ENCODE measurements at places on chromosomes 4 and X.

GRCh38 chrX:40380655-40381488 lies 199.9 kb upstream of the ATP6AP2 start:
- peak; percentile 77 for DNase-seq

- peak; percentile 70 for DNase-seq
These were observed 8.4 kb downstream of the HAND2 start for GRCh38 chr4:173521467-173522159.

DNA sequence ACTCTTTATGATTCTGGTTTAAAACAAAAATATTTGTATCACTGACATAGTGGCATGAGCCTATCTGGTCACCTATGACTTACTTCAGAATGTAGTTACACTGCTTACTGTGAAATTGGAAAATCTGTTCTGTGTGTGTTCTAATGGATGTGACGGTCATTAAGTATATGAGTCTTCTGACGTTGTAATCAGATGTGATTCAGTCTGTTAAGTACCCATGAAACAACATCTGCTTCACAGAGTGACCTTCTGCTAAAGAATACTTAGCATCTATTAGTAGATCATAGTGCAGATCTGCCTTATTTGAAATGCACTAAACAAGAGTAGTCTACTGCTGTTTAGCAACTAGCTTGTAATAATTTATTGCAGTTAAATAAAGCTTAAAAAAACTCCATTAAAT lies 317.1 kb downstream of the DCTD start:
- no peak for DNase-seq

DNA sequence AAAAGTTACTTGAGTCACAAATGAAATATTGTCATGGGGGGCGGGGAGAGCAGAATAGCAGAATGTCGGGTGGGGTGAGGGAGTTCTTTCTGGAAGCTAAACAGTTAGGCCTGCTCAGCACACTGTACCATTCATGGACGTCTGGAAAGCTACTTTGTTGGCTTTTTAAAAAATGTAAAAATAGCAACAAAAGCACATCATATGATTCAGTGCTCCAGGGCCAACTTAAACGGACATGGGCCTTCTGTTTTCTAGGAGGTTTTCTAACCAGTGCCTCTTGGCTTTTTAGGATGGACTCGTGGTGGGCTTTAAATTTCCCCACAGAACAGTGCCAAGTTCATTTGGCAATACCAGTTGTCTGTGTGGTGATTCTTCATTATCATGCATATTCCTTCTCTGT lies 57.4 kb upstream of the CLCN4 start:
- no peak for DNase-seq

GRCh38 chrX:51878056-51878455 lies 15.4 kb upstream of the MAGED1 start:
- no peak for DNase-seq

GRCh38 chrX:118221270-118221669 lies 104.7 kb upstream of the KLHL13 start:
- DNase-seq: no peak

DNA sequence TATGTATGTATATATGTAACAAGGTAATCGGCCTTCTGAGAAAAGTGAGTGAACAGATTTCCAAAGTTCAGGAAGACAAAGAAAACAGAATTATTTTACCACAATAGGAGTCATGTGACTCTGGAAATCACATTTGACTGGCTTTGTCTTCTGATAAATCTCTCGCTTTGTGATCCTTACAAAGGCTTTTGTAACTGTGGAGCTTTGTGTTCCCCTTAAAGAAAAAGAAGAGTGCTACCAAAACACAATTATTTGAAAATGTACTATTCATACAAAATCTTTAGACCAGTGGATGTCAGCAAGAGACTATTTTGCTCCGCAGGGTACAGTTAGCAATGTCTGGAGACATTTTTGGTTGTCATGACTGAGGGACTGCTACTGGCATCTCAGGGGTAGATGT lies 238.8 kb downstream of the LDB2 start:
- no peak for DNase-seq

- peak; percentile 70 for DNase-seq
These were observed 643 bp downstream of the SRP72 start for GRCh38 chr4:56468097-56468422.

DNA sequence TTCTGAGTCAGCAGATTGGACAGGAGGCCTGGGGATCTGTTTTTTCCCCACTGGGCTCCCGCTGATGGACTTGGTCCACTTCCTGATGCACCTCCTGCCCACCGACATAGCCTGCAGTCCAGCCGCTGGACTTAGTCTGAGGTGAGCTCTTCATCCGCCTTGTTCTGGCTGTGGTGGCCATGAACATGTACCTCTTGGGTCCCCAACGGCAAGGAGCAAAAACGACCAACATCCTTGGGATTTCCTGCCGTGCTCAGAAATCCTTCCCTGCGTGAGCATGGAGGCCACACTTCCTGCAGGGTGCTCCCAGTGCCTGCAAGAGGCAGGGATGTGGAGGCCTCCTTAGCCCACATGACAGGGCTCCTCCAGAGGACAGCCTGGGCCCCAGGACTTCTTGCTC lies 76.8 kb downstream of the CRMP1 start:
- DNase-seq: no peak

DNA sequence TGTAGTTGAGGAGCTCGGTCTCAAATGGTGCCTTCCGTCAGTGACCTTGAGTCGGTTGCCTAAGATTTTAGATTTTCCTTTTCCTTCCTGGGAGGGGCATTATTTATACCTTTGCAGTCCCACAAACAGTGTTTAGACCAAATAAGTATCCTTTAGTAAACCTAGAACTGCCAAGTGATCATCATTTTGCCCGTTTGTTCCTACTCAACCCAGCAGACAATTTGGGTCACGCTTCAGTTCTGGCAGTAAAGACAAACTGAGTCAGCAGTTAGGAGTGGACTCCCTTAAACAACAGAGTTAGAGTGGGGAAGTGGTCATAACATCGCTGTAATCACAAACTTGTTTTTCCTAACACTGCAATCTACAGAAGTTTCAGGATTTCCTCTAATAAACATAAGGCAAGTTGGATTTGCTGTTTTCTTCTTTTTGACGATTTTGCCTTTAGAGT lies 777 bp upstream of the WDFY3 start:
- DNase-seq: no peak

GRCh38 chrX:134443020-134443419 lies 16.9 kb upstream of the HPRT1 start:
- no peak for DNase-seq

GRCh38 chr4:86653237-86653865 lies 59.2 kb downstream of the PTPN13 start:
- peak; percentile 27 for DNase-seq

- DNase-seq: no peak
These were observed 735.9 kb upstream of the TENM3 start for GRCh38 chr4:181507180-181507835.

- DNase-seq: no peak
These were observed 196.5 kb upstream of the SLC7A11 start for GRCh38 chr4:138438608-138439007.

DNA sequence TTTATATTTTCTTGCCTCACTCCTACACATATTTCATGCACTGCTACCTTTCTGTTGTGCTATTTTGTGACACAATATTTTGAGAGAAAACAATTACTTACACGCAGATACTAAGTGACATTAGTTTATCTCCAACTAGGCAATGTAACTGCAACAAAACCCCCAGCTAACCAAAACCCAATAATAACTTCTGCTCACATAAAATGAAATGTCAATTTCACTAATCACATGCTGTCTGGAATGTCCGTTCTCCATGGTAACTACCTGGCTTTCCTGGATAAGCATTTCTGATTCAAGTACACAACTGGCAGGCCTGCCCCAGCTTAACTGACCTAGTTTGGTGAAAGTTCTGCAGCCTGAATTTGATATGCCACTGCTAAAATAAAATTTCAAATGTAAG lies 313.5 kb downstream of the TMA16 start:
- DNase-seq: no peak

- peak; percentile 86 for DNase-seq
These were observed 419 bp downstream of the ADD1 start for GRCh38 chr4:2843941-2844584.

DNA sequence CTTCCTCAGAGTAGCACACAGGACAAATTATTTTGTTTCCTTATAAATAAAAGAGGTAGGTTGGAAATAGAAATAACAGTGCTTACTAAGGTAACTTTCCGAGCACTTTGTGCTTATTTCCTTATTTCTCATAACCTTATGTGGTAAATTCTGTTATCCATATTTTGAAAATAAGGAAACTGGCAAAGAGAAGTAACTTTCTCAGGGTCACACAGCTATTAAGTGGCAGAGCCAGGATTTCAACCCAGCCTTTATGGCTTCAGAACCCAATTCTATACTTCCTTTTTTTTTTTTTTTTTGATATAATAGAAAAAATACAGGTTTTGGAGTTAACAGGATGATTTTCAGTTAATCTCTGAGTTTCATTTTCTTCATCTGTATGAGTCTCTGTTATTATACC lies 3.3 kb downstream of the UTP3 start:
- no peak for DNase-seq

GRCh38 chrX:30950391-30950790 lies 61.3 kb upstream of the TAB3 start:
- DNase-seq: no peak

DNA sequence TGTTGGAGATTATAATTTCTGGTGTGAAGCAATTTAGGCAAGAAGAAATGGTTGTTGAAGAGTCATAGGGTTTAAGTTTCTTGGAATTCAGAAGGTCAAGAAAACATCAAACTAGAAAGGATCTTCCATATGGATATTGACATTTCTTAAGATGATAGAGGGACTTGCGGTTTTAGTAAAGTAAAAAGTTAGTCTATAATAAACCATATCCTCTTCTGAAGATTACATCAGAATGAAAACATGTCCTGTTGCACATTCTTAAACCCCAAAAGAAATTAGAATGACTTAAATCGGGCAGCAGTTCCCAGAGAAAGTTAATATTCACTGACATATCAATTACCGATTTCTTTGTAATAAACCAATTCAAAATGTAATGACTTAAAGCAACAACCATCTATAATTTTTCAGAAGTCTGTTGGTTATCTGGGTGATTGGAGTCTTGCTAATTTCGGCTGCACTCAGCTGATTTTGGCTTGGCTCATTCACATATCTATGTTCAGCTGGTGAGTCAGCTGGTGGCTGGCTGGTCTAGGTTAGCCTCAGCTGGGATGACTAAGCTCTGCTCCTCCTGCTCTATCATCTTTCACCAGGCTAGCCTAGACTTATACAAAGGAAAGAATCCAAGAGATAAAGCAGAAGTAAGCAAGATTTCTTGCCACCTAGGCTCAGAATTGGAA lies 24.4 kb upstream of the DYNLT3 start:
- no peak for DNase-seq

GRCh38 chrX:70254909-70255308 lies 5.1 kb downstream of the P2RY4 start:
- DNase-seq: no peak

GRCh38 chr4:101201421-101201820 lies 145.9 kb downstream of the PPP3CA start:
- no peak for DNase-seq

GRCh38 chrX:40853004-40853815 lies 117.9 kb upstream of the MED14 start:
- peak; percentile 34 for DNase-seq

- DNase-seq: no peak
These were observed 12.3 kb upstream of the IL21 start for GRCh38 chr4:122633211-122633610.

- peak; percentile 51 for DNase-seq
These were observed 2.0 kb downstream of the TMEM255A start for GRCh38 chrX:120308959-120309872.

GRCh38 chr4:108512615-108513505 lies 107.5 kb upstream of the RPL34 start:
- peak; percentile 56 for DNase-seq

DNA sequence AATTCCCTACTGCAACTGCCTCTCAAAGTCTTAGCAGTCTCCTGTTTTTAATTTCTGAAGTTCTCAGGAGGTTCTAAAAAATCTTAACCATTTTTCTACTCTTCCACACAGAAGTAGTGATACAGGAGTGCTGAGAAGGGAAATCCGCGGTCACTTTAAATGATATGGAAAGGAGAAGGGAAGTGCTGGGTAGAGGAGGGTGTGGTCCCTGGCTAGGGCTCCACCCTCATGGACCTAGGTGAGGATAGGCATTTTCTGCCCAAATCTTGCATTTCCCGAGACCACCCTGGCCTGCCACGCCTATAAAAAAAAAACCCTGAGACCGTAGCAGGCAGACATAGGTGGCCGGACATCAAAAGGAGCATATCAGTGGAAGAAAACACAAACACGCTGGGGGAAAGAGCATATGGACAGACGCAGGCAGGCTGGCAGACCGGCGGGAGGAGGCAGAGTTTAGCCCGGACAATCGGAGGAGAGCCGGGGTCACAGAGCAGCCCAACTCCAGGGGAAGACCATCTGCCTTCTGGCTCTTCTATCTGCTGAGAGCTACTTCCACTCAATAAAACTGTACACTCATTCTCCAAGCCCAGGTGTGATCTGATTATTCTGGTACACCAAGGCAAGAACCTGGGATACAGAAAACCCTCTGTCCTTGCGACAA lies 85.7 kb downstream of the POU3F4 start:
- DNase-seq: no peak

GRCh38 chrX:49760290-49760890 lies 64.6 kb upstream of the PAGE1 start:
- DNase-seq: no peak

- DNase-seq: peak; percentile 11
These were observed 455.7 kb upstream of the FAT1 start for GRCh38 chr4:187179086-187180058.

DNA sequence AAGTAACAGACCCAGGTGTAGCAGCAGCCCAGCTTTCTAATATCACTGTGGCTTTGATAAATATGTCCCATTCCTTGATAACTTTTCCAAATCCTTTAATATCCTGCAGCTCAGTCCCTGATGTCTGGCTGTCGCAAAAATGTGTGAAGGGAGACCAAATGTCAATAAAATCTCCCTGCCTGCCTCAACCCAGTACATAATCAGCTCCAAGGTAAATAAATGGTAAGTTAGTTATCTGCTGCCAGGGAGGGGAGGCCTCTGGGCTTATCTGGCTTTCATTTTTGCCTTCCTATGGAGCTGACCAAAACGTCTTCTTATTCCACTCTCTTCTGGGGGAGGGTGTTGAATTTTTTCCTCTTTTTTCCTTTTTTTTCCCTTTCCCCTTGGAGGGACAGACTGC lies 630.6 kb downstream of the MID1IP1 start:
- no peak for DNase-seq
